ENCODE measurements at places on chromosomes 3 and 15. TPM values are rescaled to one million over a fixed set of nuclear protein-coding genes. Genes with fewer than 3 reads are reported as not detected.

DNA sequence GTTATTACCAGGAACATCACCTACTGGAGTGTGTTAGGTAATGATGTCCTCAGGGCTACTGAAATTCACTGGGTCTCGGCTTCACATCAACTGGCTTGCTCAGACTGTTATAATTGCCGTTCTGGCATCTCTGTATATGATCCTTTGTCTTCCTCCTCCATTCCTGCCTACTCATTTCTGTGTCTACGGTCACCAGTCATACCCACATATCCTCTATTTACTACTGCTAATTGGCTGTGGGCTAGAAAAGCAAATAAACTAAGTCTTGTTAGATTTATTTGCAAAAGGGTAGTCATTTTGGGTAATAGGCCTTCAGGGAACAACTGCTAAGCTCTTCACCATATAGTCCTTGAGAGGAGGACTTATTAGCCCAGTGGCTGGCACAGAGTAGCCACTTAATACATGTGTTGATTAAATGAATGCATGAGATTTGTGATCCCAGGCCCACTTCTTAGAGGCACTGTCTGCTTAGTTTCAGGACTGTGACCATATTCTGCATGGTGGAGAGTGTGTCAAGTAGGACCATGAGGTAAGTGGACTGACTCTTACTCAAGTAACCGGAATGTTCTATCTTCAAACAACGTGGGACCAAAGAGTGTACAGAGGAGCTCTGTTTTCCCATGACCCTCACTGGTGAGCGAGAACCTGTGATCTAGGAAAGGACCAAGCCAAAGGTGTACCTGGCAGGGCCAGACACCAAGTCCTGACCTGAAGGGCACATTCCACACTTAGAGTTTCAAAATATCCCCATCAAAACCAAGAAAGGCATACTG lies 13.2 kb downstream of the ZDHHC3 start:
- no peak for DNase-seq

DNA sequence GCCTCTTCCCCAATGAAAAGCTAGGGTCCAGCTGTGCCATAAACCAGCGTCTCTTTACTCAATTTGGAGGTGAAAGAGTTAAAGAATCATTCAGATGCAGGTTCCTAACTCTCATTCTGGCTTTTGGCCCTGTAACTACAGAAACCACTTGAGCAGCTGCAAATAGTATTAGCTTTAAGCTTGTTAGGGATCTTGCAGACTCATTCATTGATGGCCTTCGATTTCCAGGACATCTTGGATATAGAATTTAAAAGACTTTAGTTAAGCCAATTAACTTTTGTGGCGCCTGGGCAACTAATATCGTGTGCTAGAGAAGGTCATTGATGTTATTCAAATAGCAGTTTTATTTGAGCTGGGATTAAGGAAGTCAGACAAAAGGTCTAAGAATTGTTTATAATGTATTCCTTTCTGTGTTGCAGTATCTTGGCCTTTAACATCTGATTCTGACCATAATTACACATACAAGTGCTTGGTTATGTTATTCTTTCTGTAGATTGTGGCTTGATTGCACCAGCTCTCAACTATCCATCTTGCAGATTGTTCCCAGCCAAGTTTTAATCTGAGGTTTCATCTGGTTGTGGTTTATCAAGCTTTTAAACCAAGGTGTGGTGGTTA lies 185.3 kb downstream of the CACNA2D3 start:
- no peak for DNase-seq

The C3orf20 gene
- not detected for polyA plus RNA-seq

The NDN gene
- 29.5 TPM for polyA plus RNA-seq

The PPP2R3A gene
- 16.6 TPM for polyA plus RNA-seq

All from kidney (tissue), 22 donors.